Skin of body (tissue), 3 donors: ENCODE measurements at places on chromosomes 13 and 19. TPM values are rescaled to one million over a fixed set of nuclear protein-coding genes. Genes with fewer than 3 reads are reported as not detected.
A peak's percentile ranks its signal among the peaks of the same experiment; 100 is the strongest.

CFAP97D2 gene
- total RNA-seq: not detected

- no peak for DNase-seq
These were observed 800.5 kb upstream of the KLHL1 start for GRCh38 chr13:70908795-70909194.

RPL36 gene
- total RNA-seq: 331 TPM

- no peak for DNase-seq
These were observed 74.7 kb downstream of the ZNF429 start for GRCh38 chr19:21580101-21580500.

GRCh38 chr19:21585281-21585890, 80.0 kb downstream of the ZNF429 start:
- no peak for DNase-seq

DNA sequence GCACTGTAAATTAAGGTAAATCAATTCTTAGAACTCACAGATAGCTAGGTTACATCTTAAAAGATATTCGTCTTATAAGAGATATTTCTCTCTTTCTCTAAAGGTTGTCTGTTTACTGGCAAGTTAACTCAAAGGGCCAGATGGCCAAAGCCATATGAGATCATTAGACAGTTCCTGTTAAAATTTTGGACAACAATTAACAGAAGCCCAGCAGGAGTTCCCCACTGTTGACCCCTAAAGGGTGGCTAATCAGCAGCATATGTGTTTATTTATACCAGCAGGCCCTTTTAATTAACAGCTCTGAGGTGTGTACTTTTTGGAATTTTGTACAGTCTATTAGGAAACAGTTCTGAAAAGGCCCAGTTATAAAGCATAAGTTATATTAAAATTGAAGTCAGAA, 245.8 kb downstream of the LIG4 start:
- DNase-seq: no peak

DNA sequence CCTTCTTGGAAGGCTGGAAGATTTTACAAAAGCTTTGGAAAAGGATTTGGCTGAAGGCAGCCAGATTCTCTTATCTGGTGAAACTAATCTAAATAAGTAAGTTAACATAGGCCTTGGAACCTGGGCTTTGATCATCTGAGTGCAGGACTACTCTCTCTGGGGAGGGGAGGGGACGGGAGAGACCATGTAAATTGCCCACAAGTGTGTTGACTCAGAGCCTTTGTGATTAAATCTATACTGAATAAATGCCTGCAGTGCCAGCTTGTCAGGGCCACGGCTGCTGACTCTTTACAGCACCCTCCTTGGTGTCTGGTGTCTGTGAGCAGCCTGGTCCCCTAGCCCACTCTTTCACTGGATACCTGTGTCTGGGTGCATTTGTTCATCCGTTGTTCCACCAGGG, 251.4 kb downstream of the ITGBL1 start:
- DNase-seq: no peak

LRRC8E gene
- total RNA-seq: 3.9 TPM

GRCh38 chr13:24540236-24541126, 27.9 kb upstream of the PARP4 start:
- no peak for DNase-seq

DNA sequence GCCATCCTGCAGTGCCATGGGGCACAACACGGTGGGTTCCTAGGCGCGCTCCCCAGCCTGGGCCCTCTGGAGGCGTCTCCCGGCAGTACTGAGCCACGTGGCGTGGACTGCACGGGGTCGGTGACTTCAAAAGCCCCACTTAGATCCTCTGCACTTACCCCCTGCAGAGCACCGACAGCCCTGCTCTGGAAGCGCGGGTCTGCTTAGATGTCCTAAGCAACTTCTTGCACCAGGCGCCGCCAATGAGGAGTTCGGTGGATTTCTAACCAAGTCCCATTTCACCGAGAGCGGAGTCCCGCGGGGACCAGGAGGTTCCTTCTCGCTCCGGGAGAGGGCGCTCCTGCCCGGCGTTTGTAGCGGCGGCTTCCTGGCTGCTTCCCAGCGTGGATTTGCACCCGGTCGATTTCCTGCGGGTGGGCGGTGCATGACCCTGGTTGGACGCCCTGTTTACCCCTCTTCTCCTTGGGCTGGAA, 25.2 kb upstream of the ZNF845 start:
- peak; percentile 20 for DNase-seq

DNA sequence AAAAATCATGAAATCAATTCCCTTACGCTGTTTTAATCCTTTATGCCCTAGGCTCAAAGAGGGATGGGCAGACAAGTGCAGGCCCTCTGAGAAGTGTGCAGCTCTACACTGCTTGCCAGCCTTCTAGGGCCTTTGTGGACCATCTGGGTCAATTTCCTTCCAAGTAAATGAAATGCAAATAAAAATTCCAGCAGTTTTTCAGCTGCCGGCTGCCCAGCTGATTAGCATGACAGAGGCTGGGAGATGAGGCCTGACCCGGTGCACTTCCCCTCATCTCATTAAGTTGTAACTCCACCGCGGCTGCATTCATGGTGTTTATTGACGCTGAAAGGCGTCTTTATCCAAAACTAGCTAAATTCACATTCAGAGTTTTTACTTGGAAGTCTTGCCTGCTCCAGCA, 47.5 kb upstream of the GSX1 start:
- DNase-seq: no peak

DNA sequence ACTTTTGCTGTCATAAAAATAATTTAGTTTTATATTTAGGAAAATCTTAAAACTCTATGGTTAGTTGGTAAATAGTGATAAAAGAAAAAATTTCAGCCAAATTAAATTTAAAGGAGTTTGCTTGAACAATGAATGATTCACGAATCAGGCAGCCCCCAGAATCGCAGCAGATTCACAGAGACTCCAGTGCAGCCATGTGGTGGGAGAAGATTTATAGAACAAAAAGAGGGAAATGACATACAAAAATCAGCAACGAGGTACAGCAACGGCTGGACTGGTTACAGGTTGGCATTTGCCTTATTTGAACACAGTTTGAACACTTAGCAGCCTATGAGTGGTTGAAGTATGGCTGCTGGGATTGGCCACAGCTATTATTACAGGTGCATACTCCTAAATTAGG, 96.4 kb upstream of the MYCBP2 start:
- DNase-seq: no peak

GRCh38 chr13:38735665-38736440, 49.0 kb downstream of the FREM2 start:
- DNase-seq: no peak

DNA sequence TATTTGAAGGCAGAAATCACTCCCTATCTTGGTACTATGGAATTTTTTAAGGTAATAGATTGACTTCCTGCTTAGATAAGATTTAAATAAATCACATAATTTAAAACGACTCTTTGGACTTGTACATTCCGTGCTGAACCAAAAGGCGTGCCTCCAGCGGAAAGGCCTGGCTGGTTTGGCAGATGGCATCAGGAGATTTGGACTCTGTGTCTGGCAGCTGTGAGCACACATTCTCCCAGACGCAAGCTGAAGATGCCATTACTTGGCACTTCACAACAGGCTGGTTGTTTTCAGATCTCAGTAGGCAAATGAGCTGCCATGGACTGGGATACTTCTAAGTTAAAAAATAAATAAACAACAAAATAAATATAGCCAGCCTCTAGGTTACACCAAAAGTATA, 104.5 kb upstream of the SLC15A1 start:
- no peak for DNase-seq

DNA sequence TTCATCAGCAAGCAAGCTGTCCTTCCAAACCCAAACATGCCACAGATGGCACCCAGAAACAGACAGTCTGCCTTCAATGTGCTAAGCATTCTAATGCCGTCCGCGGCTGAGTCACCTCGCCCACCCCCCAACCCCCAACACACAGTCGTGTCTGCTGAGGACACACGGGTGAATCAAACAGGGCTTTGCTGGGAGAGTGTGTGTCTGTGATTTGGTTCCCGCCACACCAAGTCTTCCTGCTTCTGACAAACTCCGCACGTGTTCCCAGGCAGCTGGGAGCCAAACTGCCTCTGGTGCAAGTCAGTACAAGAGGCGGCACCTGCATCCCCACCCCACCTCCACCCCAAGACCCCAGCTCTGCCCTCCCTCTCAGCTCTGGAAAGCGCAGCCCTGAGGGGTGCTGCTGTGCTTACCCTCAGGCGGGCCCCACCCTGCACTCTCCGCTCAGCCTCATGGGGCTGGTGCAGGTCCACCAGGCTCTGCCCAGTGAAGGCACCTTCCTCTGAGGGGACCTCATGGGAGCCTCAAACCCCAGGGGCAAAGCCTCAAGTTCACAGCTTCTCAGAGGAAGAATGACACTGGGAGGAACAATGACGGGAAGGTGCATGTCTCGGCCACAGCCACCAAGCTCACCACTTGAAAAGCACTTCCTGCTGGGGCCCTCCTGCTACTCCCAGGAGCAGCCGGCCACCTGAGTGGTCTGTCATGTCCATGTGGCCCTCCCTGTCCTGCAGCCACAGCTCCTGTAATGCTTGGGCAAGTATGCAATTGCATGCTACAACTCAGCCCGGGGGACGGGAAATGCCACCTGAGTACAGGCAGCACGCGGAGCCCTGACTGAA, 15.0 kb upstream of the SLC35E1 start:
- peak; percentile 14 for DNase-seq

GRCh38 chr19:18319591-18320135, 3.2 kb downstream of the LSM4 start:
- DNase-seq: no peak

ZNF69 gene
- total RNA-seq: 6.5 TPM

SLC27A5 gene
- total RNA-seq: 4.4 TPM

DNA sequence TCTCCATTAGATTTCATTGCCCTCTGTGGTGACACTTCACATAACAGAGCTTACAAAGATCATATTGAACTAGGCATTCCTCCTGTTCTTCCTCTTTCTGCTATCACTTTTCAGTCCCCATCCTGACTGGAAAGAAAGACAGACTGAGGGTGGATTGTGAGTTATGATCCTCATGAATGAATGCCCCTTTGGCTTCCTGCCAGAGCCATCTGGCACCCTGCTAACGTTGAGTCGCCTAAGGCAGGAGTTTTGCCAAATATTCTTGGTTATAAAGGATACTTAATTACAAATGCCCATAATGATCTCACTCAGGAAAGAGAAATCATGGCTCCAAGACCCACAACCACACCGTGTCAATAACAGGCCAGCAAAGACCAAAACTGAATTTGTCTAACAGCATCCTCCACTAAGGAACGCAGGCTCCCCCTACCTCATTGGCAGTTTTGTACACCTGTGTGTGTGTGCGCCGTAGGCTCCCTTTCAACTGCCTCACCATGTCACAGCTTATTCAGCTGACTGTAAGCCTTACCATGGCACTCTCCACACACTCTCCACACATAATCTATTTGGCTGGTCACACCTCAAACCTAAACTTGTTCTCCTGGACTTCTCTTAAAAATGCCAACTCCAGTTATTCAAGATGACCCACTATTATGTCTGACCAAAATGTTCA, 15.5 kb downstream of the ZNF211 start:
- no peak for DNase-seq

LONP1 gene
- total RNA-seq: 30.7 TPM

SLC39A3 gene
- 8.7 TPM for total RNA-seq

DNA sequence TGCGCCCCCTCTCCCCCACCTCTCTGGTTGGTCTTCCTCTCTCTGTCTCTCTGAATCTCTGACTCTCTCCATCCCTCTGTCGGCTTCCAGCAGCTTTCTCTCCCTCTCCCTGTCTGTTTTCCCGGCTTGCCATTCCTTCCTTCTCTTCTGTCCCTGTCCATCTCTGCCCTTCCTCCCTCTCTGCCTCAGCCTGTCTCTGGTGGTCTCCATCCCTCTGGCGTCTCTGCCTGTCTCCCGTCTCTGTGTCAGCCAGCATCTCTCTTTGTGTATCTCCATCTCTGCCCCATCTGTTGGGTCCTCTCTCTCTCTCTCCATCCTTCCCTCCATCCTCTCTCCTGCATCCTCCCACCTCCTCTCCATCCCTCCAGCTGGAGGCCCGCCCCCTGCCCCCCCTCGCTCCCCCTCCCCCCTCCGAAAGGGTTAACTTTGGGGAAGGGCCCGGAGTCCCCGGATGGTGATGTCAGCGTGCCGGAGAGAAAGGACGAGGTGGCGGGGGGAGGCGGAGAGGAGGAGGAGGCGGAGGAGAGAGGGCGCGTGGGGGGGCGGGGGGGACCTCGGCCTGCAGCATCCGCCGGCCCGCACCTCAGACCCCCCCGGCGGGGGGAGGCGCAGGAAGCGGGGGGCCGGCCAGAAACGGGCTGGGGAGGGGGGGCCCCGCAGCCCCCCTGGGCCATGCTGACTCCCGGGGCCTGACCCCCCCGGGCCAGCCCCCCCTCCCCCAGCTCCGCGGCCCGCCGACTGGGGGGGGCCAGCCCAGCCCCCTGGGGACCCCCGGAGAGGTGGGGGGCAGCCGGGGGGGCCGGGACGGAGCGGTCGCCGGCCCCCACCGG, at the start of gene BRSK1:
Gene BRSK1, plus strand, starts transcription at position 450 of the 830 bp plus-strand sequence. CDS start 446 bp downstream, outside the sequence.
- peak; percentile 70 for DNase-seq

GRCh38 chr13:104976986-104977385, 1558.5 kb downstream of the EFNB2 start:
- peak; percentile 33 for DNase-seq

DNA sequence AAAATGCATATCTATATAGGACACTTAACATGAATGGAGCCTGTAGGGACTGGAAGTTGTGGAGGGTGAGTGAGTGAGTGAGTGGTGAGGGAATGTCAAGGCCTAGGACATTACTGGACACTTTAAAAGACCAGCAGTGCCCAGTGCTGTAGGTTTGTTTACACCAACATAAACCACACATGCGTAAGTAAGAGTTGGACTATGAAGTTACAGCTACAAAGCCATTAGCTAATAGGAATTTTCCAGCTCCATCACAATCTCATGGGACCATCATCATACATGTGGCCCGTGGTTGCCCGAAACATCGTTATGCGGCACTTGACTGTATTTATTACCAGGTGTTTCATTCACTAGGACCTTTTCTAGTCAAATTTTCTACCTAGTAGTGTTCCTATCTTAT, 49.2 kb downstream of the LATS2 start:
- no peak for DNase-seq

JSRP1 gene
- 4.5 TPM for total RNA-seq

GRCh38 chr13:48236528-48237353, 3.7 kb downstream of the ITM2B start:
- DNase-seq: peak; percentile 1

GRCh38 chr13:26425443-26426358, 131.8 kb upstream of the WASF3 start:
- DNase-seq: no peak

KRTDAP gene
- total RNA-seq: 579 TPM

- DNase-seq: no peak
These were observed 19.2 kb upstream of the ERCC1 start for GRCh38 chr19:45442778-45443461.
